ENCODE measurements at places on chromosomes 2 and 18. TPM values are rescaled to one million over a fixed set of nuclear protein-coding genes. Genes with fewer than 3 reads are reported as not detected.

NEMP2 gene
- 3.1 TPM for polyA plus RNA-seq

GRCh38 chr2:218329027-218329825 lies 27.4 kb upstream of the CATIP start:
- DNase-seq: no peak

DNA sequence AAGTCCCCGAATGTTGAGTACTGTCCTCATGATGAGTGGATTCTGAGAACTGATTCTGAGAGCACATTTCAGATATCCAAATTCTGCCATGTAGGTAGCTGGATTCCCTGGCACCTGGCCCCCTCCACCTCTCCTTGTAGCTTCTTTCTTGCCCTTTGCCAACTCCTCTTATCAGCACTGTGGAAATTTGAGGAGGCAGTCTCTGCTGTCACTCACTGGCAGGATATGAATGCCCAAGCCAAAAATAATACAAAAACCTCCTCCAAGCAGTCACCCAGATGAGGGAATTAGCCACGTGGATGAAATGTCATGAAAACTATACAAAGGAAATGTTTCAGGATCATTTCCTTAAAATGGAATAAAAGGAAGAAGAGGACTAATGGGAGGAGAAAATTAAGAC lies 276.8 kb downstream of the SETBP1 start:
- peak; percentile 15 for DNase-seq

- DNase-seq: no peak
Measured at GRCh38 chr2:19138264-19138825, 220.1 kb downstream of the OSR1 start.

GRCh38 chr18:54163453-54163852 lies 61.0 kb downstream of the MBD2 start:
- DNase-seq: no peak

DNA sequence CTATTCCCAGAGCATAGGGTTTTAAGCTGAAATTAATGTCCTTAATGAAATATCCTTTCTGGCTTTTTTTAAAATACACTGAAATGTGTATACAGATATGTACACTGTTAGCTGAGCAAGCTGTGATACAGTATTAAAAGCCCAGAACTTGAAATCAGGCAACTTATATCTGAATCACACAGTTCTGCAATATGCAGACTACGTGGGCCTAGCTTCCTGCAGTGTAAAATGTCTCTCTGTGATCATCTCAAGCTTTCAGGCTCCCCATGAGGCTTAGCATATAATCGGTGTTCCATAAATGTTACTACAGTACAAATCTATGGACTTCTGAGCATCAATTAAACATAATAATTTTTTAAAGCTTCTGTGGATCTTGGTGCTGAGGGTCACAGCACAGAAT lies 8.2 kb downstream of the FBXO15 start:
- DNase-seq: no peak

- DNase-seq: no peak
Measured at GRCh38 chr2:211931314-211931713, 607.3 kb downstream of the ERBB4 start.

DNA sequence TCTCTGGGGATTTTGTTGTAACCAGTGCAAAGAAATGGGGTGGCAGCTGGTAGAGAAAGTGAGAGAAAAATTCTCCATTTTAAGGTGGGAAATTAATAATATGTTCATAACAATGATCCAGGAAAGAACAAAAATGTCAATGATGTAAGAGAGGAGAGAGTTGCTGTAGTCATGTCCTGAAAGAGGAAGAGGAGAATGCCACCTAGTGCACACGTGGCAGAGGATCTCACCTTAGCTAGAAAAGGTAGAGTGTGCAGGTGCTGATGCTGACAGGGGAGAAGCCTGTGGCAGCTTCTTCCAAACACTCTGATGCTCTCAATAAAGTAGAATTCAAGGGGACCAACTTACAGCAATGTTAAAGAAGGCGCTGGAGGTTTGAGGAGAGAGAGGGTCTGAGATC lies 282.9 kb upstream of the PKDCC start:
- DNase-seq: no peak

- peak; percentile 59 for DNase-seq
Measured at GRCh38 chr2:105387225-105387624, 11.6 kb downstream of the FHL2 start.

DNA sequence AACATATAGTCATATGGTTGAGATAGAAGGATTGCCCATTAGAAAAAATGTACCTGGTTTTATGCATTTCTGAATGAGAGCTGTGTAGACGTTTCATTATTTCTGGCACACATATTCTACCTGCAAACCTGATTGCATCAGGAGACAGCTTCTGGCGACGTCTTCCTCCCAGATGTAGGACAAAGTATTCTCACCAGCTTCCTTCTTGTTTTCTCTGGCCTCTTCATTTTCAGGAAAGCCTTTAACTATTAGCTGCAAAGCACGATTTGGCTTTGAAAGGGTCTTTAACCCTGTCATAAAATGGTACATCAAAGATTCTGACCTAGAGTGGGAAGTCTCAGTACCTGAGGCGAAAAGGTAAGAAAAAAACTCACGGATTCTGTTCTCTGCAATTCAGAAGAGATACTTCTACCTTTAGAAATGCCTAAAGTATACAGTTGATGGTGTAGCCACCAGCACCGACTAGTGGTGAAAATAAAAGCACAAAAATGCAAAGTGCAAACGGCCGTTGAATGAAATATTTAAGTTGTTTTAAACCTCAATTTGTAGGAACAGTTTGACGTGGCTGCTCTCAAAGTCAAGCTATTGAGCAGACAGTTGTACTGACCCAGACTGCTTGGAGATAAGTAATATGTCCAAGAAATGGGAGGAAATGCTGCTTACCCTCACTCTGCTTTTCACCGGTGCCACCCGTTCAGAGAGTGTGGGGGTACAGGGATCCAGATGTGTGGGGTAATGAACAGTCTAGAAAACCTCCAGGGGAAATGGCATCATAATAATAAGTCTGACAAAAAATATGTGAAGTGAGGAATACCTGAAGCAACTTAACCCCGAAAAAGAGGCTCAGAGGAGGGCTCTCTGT lies 20.2 kb downstream of the IL18RAP start:
- DNase-seq: peak; percentile 64

- no peak for DNase-seq
Measured at GRCh38 chr2:55729136-55729685, 35.6 kb upstream of the PNPT1 start.

NAT8 gene
- polyA plus RNA-seq: 0.19 TPM

- peak; percentile 55 for DNase-seq
Measured at GRCh38 chr2:207711750-207712530, 500 bp downstream of the CCNYL1 start.

DNA sequence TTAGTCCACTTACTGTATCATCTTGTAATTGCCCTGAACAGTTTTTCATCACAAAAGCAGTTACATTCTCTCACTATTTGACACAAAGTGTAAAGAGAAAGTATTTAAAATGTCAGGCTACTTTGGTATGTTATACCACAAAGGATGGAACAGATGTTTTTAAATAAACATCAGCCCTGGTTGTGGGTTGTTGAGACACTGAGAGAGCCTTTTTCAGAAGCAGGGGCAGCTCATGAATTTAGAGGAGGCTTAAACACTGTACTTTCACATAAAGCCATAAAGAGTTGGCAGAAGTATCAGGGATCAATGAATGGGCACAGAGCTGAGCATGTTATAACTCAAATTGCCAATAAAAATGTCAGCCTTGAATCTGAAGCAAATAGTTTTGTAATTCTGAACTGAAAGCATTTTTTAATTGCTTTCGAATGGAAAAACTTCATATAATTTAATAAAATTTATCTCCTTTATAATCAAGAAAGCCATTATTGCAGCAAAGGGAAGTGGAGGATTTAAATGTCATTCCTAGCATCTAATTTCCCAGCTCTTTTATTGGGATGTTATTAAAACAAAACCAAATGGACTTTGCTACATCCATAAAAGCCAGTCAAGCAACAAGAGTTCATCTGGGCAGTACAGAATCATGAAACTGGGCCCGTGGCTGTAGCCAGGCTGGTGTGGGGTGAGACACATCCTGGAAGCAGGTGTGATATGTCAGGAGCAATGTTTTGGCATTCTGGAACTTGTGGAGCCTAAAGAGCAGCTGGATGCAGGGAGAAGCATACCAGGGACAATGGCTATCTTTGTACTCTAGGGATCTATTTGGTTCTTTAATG lies 95.1 kb upstream of the NT5C1B start:
- no peak for DNase-seq

DNA sequence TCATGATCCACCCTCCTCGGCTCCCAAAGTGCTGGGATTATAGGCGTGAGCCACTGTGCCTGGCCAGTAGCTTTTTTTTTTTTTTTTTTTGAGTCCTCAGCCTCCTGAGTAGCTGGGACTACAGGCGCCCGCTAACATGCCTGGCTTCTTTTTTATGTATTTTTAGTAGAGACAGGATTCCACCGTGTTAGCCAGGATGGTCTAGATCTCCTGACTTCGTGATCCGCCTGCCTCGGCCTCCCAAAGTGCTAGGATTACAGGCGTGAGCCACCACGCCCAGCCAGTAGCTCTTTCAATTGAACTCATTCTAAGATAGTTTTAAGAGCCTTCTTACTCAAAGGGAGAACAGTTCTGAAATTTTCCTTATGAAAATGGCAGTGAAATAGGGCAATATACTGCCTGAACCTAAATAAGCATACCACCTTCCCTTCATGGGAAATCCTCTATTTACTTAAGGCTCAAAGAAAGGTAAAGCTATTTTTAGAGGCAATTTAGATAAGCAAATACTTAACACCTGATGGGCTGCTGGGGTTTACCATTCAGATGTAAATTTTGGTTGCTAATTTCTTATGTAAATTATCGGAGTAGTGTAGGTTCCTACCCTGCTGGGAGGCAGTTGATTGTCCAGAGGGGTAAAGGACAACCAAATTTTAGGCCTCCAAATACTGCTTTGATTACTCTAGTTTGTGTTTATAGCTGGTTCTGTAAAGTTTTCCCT lies 144.7 kb downstream of the GREB1L start:
- DNase-seq: no peak

ABHD3 gene
- 6.3 TPM for polyA plus RNA-seq

CFC1 gene
- polyA plus RNA-seq: not detected

- DNase-seq: no peak
Measured at GRCh38 chr18:23693846-23694245, 4.6 kb downstream of the LAMA3 start.

DNA sequence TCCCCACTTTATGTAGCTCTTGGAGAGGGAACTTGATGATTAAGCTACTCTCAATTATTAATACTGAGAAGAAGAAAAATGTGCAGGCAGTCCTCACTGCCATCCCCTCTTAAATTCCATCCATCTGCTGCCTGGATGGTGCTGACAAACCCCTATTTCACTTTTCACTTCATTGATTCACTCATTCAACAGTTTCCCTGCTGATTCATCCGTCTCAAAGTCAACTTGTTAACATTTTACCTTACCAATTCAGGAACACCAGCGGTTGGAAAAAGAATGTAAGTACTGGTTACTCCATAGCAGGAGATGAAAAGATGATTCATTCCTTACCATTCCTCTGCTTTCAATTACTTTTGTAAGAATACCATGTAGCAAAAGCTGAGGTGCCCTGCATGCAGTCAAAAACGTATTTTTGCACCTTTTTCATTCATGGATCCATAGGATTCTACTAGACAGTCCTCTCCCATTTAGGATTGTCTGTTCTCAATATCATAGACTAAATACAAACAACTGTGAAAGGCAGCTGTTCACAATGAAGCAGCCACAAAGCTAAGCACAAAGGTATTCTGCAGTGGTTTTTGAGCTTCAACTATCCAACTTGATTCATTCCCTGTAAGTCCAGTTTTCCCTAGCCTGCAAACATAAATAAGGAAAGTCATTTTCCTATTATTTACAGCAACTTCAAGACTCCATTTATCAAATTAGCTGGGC lies 262.0 kb downstream of the MREG start:
- no peak for DNase-seq

- DNase-seq: no peak
Measured at GRCh38 chr2:96927405-96928171, 57.7 kb upstream of the SEMA4C start.

FLACC1 gene
- 0.14 TPM for polyA plus RNA-seq

PIEZO2 gene
- 1.7 TPM for polyA plus RNA-seq

LAMA3 gene
- polyA plus RNA-seq: 2.6 TPM

DNA sequence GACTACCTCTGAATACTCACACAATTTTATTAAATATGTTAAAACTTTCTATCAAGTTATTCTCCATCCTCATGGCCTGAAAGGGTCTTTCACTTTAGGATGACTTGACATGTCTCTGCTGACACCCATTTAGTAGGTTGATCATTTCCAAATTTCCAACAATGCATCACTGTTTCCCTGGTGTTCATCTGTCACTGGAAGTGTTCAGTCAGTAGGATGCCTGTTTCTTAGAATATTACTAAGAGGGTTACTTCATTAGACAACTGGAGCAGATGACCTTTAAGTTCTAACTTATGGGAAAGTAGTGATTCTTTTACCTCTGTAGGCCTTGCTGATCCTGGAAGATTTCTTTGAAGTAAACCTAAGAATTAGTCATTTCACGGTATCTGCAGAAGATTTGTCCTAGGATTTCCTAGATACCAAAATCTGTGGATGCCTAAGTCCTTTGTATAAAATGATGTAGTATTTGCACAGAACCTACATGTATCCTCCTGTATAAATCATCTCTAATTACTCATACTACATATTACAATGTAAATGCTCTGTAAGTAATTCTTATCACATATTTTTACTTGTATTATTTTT lies 77.7 kb downstream of the MAP3K20 start:
- DNase-seq: no peak

GRCh38 chr18:8705238-8705960 lies at the start of gene MTCL1:
TSS of gene MTCL1 (plus strand) at chr18:8705556. CDS start at chr18:8705661, 105 bp downstream.
- DNase-seq: peak; percentile 51

DNA sequence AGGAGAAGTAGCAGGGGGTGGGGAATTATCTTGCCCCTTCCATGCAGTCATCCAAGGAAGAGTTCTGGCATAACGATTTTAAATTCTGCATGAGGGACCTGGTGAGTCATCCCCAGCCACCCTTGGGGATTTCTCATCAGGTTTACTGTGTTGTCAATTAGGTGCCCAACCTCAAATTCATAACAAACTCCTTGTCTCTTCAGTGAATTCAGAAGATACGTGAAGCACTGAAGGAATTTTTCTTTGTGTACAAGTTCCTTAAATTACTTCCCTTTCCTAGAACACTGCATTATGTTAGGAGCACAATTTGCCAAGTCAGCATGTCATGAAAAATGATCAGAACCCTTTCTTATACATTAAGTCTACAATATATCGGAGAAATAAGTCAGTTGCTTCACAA lies 70.8 kb upstream of the NOSTRIN start:
- no peak for DNase-seq

DNA sequence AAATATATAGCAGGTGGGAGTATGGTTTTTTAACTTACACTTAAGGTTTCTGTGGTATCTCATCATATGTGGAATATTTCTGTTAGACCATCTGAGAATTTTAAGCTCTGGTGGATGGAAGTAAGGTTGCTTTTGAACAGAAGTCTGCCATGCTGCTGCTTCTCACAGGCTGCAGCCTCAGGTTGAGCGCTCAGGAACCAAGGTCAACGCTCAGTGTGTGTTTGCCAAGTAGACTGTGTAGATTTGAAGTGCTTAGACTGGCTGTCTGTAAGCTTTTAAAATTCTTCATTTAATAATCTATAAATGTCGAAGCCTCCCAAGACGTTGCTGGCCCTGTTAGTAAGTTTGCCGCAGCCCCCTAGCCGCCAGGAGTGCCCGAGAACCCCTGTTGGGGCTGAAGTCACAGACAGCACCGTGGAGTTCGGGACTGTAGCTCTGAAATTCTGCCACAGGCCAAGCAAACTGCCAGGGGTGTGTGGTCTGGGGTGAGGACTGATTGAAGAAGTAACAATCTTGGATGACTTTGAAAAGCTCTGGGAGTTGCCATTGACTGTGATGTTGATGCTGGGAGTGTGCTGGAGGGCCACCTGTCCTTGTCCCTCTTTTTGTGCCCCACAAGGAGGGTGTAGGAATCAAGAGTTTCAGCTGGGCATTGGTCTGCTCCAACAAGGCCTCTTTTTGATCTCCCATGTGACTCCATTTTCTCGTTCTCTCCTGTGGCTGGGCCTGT lies 26.9 kb downstream of the INPP4A start:
- no peak for DNase-seq
